ENCODE measurements at places on chromosomes 12 and 14. TPM values are rescaled to one million over a fixed set of nuclear protein-coding genes. Genes with fewer than 3 reads are reported as not detected.

DNA sequence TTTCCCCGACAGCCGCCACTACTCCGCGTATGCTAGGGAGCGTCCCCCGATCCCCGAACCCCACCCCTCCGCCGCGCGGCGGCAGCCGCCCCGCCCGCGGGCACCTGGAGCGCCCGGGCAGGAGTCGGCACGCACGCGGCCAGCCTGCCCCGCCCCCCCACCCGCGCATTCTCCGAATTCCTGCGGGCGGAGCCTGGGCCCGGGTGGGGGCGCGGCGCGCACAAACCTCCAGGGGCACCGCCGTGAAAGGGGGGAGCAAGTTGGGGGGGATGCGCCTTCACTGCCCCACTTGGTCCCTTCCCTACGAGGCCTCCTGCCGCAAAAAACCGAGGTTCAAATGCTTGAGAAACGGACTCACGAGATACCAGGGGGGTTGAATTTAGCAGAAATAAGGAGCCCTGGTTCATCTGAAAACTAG lies 1.7 kb downstream of the AJUBA start:
- no peak for DNase-seq

- DNase-seq = no peak
Observed at GRCh38 chr12:80848858-80849257, 88.9 kb downstream of the LIN7A start.

GRCh38 chr12:91685917-91686316 lies 459.7 kb downstream of the BTG1 start:
- DNase-seq = no peak

- DNase-seq = no peak
Observed at GRCh38 chr14:33967138-33967537, 16.3 kb upstream of the EGLN3 start.

- no peak for DNase-seq
Observed at GRCh38 chr14:51442513-51443175, 202.6 kb downstream of the TMX1 start.

Gene CD4
- 11.8 TPM for total RNA-seq

Gene SERPINA4
- not detected for total RNA-seq

GRCh38 chr12:116562090-116562489 lies 2.9 kb downstream of the MAP1LC3B2 start:
- DNase-seq = no peak
